Cardiac septum (tissue), 1 donor: ENCODE measurements at places on chromosomes 2 and 18. TPM values are rescaled to one million over a fixed set of nuclear protein-coding genes. Genes with fewer than 3 reads are reported as not detected.
A peak's percentile ranks its signal among the peaks of the same experiment; 100 is the strongest.

GRCh38 chr2:180979749-180980105 is 678 bp upstream of the UBE2E3 start:
- DNase-seq, result no peak

GRCh38 chr2:199100326-199101110 is 357.2 kb downstream of the SATB2 start:
- DNase-seq, result no peak

DNA sequence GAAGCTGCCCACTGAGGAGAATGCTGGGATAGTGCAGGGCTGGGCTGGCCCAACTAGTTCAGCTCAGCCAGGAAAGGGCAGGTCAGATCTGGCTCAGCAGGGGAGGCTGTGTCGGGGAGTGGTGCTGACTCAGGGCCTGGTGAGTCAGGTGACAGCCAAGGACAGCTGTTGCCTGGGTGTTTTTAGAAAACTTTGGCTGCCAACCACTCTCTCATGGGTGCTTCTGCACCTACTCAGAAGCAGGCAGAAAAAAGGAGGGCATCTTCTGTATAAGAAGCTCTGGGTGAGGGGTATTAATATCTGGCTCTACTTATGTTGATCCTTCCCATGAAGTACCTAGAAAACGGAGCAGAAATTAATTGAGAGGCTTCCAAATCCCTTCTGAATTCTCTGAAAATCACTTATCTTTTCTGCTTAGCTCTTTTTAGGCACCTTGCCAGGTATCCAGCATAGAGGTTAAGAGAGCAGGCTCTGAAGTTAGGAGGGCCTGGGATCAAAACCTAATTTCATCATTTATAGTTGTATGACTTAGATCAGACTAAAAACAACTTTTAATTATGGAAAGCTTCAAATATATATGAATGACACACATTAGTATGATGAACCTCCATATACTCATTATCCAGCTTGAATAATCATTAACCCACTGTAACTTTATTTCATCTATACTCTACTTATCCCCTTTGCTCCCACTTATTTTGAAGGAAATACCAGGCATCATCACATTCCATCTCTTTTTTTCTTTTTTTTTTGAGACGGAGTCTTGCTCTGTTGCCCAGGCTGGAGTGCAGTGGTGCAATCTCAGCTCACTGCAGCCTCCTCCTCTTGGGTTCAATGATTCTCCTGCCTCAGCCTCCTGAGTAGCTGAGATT is 15.5 kb upstream of the RAB10 start:
- peak; percentile 86 for DNase-seq

GRCh38 chr2:904246-905024 is 46.2 kb upstream of the SNTG2 start:
- no peak for DNase-seq

DNA sequence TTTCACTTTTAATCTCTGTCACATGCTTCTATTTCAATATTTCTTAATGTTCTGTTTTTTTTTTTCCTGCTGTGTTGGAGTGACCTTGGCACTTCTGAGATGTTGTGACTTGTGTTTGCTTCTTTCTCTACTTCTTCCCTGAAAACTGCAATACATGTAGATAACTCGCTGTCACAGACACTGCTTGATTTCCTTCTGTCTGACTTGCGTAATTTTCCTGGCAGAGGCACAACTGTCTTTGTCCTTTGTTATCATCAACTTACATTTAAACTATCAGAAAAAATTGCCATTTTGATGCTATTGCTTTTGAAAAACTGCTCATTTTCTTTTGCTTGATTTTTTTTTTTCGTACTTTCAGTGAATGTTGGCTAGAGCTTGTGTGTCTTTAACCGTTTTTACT is 69.0 kb downstream of the BABAM2 start:
- no peak for DNase-seq

GRCh38 chr2:230717600-230717999 is 5.0 kb downstream of the CAB39 start:
- no peak for DNase-seq

GRCh38 chr18:9711361-9712129 is 3.4 kb downstream of the RAB31 start:
- DNase-seq, result no peak

DNA sequence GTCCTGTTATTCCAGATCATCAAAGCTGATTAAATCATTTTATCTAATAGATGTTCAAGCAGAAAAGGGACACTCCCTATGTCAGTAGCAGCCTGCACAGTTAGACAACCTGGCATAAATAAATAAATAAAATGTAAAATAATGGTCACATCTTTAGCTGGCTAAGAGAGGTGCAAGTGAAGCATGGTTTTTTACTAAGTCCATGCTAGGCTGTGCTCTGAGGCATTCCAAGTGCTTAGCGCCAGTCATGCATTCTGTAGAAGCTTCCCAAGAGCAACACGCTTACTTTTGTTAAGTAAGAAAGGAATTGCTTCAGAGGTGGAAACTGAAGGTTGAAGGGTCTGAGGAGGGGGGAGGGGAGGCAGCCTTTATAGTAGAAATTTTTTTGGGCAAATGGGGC is 351.2 kb downstream of the CDH2 start:
- DNase-seq, result no peak

DNA sequence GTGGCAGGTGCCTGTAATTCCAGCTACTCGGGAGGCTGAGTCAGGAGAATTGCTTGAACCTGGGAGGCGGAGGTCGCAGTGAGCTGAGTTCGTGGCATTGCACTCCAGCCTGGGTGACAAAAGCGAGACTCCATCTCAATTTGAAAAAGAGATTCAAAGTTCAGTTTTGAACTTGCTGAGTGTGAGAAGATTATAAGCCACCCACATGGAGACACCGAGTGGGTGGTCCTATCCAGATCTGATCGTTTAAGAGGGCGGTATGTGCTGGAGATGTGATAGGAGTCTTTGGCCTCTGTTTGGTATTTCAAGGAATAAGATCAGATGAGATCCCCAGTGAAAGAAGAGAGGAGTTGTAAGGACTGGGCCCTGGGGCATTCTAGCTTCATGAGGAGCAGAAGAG is 25.6 kb downstream of the RNF144A start:
- no peak for DNase-seq

The NEURL3 gene
- total RNA-seq, result not detected

The STAT4 gene
- 37.8 TPM for total RNA-seq

The ZNG1B gene
- total RNA-seq, result 28.6 TPM
